ENCODE measurements at places on chromosomes 5 and 9.

DNA sequence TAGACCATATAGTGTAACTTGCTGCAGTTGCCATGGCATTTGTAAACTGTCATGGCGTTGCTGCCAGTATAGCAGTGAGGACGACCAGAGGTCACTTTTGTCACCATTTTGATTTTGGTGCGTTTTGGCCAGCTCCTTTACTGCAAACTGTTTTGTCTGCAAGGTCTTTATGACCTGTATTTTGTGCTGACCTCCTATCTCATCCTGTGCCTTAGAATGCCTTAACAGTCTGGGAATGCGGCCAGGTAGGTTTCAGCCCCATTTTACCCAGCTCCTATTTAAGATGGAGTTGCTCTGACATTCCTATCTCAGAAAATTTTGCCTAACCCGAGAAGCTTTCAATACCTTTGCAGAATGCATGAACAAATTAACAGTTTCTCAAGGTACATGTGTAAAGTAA, 914.4 kb upstream of the ACO1 start:
- no peak for DNase-seq

DNA sequence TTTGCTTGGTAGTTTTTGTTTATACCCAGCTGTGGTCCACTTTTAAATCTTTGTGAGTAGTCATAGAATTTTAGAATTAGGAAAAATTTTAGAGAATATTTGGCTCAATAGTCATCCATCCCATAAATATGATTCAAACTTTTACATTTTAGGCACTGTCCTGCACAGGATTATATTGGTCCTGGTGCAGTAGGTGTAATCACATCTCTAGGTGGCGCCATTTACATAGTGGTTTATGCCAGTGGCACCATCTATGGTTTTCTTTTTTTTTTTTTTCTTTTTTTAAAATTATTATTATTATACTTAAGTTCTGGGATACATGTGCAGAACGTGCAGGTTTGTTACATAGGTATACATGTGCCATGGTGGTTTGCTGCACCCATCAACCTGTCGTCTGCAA, 260.7 kb upstream of the KCNN2 start:
- no peak for DNase-seq

DNA sequence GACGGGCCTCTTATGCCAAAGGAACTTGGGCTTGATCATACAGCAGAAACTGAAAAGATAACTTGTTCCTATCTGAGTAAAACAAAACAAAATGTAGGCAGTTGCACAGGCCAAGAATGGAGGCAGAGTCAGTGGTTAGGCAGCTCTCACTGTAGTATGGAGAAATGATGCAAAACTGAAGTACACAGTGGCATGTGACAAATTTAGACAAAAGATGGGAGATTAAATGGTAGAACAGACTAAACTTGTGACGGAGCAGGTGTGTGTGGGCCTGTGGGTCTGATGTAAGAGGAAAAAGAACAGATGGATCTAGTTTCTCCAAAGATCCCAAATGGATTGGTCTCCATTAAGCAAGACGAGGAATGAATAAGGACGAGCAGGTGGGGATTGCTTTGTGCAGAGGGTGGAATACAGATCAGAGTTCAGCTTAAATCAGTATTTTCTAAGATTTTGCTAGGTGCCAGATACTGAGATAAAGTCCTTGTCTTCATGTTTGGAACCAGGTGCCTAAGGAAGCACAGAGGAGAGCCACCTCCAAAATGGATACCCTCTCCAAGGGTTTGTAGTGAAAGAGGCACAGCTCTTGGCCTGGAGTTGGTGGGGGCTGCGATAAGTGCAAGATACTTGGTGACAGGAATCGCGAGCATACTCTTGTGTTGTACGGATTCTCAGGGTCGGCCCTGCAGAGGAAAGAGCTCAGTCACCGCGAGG, 722 bp upstream of the DCP2 start:
- no peak for DNase-seq

GRCh38 chr5:134083517-134083916, 31.0 kb upstream of the TCF7 start:
- DNase-seq = no peak

DNA sequence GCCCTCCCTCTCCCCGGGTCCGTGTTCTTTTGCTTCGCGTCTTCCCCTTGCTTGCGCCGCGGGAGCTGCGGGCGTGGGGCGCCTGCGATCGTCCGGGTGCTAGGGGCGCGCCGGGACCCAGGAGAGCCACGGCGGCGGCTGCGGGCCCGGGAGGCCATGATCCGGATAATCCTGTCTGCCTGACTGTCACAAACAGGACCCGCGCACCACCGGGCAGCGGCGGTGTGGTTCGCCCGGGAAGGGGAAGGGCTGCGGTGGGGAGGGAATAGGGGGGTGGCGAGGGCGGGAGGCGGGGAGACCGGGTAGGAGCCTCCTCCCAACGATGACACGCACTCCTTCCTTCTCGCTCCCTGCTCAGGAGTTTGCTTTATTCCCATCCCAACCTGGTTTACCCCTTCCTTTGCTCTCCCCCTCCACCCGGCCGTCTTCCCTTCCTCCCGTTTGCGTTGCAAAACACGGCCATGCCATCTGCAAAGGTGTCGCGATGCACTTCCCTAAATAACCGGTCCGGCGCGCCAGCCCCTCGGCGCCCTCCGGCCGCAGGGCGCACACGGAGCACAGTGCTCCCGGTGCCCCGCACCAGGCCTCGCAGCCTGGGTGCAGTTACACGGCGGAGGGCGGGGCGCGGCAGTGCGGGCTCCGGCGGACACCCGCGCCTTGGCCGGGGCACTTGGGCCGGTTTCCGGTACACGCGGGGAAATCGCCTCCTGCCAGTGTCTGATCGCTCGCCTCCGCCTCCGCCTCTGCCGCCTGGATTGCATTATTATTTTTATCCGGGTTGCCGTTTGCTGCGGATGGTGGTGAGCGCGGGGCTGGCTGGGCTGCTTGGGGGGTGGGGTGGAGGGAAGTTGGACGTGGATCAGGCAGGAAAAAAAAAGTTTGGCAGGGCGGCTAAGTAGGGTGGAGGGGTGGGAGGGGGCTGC, 1.5 kb downstream of the SMARCA2 start:
- peak; percentile 31 for DNase-seq

GRCh38 chr5:176792655-176793342, 17.6 kb upstream of the UNC5A start:
- DNase-seq = no peak

- no peak for DNase-seq
Measured at GRCh38 chr9:136088481-136088938, 6.6 kb downstream of the NACC2 start.

DNA sequence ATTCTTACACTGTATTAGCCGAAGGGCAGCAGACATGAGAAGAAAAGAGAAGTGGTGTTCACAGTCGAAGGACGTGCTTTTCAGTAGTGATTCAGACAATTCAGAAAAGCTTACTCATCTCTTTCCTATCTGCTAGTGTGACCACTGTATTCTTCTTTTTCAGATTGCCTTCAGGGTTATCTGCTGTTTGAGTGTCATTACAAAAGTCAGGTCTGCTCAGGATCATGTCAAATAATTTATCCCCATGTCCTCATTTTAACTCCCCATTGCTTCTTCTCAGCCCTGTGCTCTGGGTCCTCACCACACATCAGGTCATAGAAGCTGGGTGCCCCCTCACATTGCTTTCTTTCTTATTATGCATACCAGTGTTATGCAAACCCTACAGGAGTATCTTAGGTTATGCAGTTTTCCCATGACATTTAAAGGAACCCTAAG, 394.0 kb downstream of the CETN3 start:
- no peak for DNase-seq

- DNase-seq = no peak
Measured at GRCh38 chr5:176889321-176890280, 9.5 kb downstream of the HK3 start.

DNA sequence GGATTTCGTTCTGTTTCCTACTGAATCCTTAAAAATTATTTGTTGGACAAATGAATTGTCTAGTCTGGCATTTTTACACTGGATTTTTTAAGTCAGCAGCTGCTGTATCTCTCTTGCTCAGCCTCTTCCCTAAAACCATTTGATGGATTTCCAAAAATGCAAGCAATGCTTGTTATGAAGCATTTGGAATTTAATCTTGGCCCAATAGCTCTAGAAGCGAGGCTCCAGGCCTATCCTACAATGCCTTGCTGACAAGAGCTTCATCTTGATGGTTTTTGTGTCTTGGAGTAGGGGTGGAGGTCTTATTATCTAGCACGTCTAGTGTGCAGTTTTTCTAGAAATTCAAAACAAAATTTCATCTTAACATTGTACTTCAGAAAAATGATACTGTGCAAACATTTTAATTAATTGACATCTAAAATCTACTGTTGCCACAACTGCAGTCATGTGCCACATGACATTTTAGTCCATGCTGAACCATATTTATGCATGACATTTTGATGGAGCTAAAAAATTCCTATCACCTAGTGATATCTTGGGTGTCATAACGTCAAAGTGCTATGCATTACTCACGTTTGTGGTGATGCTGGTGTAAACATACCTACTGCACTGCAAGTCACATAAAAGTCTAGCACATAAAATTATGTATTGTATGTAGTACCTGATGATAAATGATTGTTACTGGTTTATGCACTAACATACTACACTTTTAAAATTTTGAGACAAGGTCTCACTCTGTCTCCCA, 5.9 kb upstream of the RAD23B start:
- no peak for DNase-seq

DNA sequence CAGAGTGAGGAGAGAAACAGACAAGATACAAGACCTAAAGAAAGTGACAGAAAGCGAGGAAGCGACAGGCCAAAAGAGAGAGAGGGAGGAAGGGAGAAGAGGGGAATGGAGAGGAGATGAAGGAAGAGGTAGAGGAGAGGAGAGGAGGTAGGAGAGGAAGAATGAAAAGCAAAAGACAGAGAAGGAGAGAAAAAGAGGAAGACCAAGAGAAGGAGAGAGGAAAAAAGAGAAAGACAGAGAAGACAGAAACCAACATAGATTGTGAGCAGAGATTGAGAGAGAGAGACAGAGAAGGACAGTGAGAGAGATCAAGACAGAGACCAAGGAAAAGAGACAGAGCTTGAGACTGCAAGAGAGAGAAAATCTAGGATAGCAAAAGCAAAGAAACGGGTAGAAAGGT, 58.6 kb upstream of the FNIP1 start:
- no peak for DNase-seq

- DNase-seq = no peak
Measured at GRCh38 chr5:73110190-73110589, 10.2 kb upstream of the TMEM171 start.

DNA sequence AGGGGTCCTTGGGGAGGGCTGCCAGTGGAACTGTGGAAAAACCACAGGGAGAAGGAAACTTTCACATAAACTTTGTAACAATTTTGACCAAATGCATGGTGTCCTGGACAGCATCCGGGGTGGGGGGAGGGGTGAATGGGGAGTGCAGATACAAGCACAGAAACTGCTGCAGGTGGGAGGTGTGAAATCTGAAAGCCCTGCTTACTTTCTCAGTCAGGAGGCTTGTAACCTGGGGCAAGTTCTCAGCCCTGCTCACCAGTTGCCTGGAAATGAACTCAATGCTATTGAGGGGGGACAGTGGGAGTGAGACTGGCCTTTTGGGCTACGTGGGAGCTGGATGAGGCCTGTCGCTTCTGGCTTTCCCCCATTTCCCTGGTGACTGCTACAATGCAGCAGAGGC, 694.5 kb upstream of the ZNF608 start:
- no peak for DNase-seq

DNA sequence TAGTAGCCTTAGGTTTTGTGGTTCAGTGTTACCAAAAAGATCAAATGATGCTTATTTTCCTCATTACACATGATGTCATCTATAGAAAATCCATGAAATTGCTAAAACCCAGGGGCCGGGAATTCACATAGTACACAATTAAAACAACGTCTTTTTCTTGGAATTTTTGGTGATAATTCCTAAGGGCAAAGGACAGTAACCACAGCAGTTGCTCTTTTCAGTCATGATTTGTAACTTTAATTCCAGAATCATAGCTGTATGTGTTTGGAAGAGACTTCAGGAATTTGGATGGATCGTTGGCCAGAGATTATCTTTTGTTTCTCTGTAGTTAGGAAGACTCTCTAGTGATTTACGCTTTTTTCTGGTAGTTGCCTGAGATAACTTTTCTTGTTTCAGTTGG, 748.7 kb downstream of the TLE4 start:
- no peak for DNase-seq

- no peak for DNase-seq
Measured at GRCh38 chr9:91921371-91921770, 28.7 kb downstream of the ROR2 start.

GRCh38 chr9:120351106-120351505, 228.9 kb downstream of the CDK5RAP2 start:
- no peak for DNase-seq

DNA sequence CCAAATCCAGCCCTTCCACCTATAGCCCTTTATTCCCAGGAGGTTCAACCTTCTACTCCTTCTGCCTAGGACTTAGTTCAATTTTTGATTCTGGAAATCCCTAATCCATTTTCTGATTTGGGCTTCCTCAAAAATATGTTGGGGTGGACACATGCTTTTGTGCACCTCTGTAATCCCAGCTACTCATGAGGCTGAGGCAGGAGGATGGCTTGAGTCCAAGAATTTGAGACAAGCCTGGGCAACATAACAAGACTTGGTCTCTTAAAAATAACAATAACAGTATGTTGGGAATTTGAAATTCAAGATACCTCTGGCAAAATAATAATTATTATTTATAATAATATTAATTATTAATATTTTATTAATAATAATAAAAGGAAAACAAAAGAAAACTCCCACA, 188.7 kb upstream of the TLE4 start:
- DNase-seq = no peak

DNA sequence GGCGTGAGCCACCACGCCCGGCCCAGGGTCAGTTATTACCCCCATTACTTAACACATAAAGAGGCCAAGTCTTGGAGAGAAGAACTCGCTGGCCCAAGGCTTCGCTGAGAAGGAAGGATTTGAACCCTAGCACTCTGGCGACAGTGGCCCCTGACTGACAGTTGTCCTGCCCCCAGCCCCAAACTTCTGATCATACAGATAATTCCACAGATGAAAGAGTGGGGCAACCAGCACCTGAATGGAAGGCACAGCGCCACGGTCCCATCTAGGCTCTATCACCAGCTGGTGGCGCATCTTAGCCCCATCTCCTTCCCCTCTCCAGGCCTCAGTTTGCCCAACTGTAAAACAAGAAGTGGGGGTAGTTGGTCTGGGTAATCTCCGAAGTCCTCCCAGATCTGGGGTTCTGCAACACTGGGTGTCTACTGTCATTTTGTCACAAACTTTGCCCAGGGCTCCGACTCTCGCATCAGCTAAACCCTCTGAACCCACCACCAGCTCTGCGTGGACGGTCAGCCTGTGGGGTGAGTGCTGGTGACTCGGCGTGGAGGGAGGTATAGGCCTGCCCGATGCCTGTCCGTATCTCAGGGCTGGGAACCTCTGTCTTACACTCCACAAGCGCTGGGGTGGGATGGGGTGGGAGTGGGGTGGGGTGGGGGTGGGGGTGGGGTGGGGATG, 209.3 kb downstream of the C9orf50 start:
- no peak for DNase-seq

- DNase-seq = no peak
Measured at GRCh38 chr9:129759804-129760502, 7.1 kb upstream of the PTGES start.

GRCh38 chr5:144742361-144742760, 571.7 kb downstream of the KCTD16 start:
- DNase-seq = no peak

GRCh38 chr9:137034039-137034708, 2.3 kb upstream of the FUT7 start:
- DNase-seq = no peak

- DNase-seq = peak; percentile 3
Measured at GRCh38 chr9:93808115-93809029, 146.8 kb downstream of the BARX1 start.

- no peak for DNase-seq
Measured at GRCh38 chr9:20022410-20022809, 233.6 kb upstream of the SLC24A2 start.

GRCh38 chr5:64315778-64316177, 150.1 kb downstream of the RNF180 start:
- no peak for DNase-seq

GRCh38 chr5:74382987-74383593, 257.4 kb downstream of the ENC1 start:
- no peak for DNase-seq

Measured in activated CD4-positive, alpha-beta T cell treated with anti-CD3 and anti-CD28 coated beads for 1 hour (primary cell).